Kidney (tissue), 22 donors: ENCODE measurements at places on chromosomes 7 and 10. TPM values are rescaled to one million over a fixed set of nuclear protein-coding genes. Genes with fewer than 3 reads are reported as not detected.

Gene ZMIZ1
- 14.2 TPM for polyA plus RNA-seq

Gene HPSE2
- 1.4 TPM for polyA plus RNA-seq

Gene AKR1D1
- not detected for polyA plus RNA-seq

Gene CYP2E1
- 3.4 TPM for polyA plus RNA-seq

DNA sequence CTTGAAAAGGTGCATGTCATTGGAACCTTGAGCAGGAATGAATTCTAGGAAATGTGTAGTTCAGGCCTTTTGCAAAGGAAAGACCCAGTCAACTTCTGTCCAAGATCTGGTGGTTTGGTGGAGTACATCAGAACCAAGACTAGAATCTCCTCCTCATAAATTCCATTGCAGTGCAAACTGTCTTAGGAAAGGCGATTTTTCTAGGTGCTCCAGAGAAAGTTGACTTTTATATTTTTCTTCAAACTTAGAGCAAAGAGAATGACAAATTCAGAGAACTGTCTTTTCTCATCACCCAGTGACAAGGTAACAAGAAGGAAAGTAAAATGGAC is 50.0 kb downstream of the PRTFDC1 start:
- H3K27me3 ChIP-seq: no peaks in the 10 kb centered on the region
- no peaks in the 10 kb centered on the region for H3K4me1 ChIP-seq
- H3K4me3 ChIP-seq: no peak overlapping the region
- DNase-seq: no peak
- peak overlapping the region; percentile 42 for H3K27ac ChIP-seq

- H3K27ac ChIP-seq: peak overlapping the region; percentile 86
- peaks cover 48% of the 10 kb centered on the region for H3K4me1 ChIP-seq
- no peaks in the 10 kb centered on the region for H3K27me3 ChIP-seq
- no peak for DNase-seq
- H3K36me3 ChIP-seq: peaks cover 3% of the 10 kb centered on the region
These were observed 74.8 kb downstream of the HIPK2 start for GRCh38 chr7:139702811-139703486.

DNA sequence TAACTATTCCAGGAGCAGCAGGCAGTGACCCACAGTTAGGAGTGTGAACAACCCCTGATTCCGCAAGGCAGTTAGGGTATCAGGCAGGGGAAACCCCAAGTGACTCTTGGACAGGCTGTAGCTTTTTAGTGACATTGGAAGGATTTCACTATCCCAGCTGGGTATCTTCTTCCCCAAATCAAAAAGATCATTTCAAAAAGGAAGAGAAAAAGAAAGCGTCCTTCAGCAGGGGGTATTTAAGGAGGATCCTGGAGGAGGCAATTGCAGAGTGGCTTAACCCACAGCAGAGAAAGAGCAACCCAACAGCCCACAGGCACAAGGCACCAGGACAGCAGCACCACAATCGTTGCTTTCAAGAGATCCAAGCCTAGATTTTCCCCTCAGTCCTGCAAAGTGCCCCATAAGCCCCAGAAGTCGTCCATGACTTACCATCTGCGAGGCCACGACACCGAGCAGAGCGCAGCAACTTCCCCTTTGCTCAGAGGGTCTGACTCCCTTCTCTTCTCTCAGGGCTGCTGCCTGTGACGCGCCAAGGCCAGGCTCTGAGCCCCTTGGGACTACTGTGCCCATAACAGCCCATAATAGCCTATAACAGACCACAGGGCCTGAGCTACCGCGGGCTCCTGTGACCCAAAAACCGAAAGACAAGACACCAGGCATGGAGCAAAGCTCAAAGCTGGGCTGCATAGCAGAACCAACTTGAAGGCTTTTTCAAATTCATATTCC is 19.8 kb downstream of the PIK3AP1 start:
- H3K27me3 ChIP-seq: no peaks in the 10 kb centered on the region
- no peak overlapping the region for H3K4me3 ChIP-seq
- no peak overlapping the region for H3K27ac ChIP-seq
- H3K4me1 ChIP-seq: no peaks in the 10 kb centered on the region
- DNase-seq: no peak
- H3K36me3 ChIP-seq: no peaks in the 10 kb centered on the region

GRCh38 chr10:132404169-132404880 is 7.3 kb downstream of the PWWP2B start:
- peaks cover 7% of the 10 kb centered on the region for H3K36me3 ChIP-seq
- no peak for DNase-seq
- no peaks in the 10 kb centered on the region for H3K27me3 ChIP-seq
- no peak overlapping the region for H3K4me3 ChIP-seq
- peaks cover 9% of the 10 kb centered on the region for H3K4me1 ChIP-seq

GRCh38 chr7:27168265-27168947 is 3.1 kb upstream of the HOXA9 start:
- no peak for DNase-seq
- H3K36me3 ChIP-seq: no peaks in the 10 kb centered on the region
- peak overlapping the region; percentile 96 for H3K27ac ChIP-seq
- H3K4me1 ChIP-seq: peaks cover 2% of the 10 kb centered on the region
- H3K27me3 ChIP-seq: no peaks in the 10 kb centered on the region

- H3K27me3 ChIP-seq: no peaks in the 10 kb centered on the region
- no peak for DNase-seq
- H3K4me1 ChIP-seq: no peaks in the 10 kb centered on the region
- H3K27ac ChIP-seq: no peak overlapping the region
- H3K36me3 ChIP-seq: no peaks in the 10 kb centered on the region
These were observed 21.7 kb downstream of the CCM2 start for GRCh38 chr7:45021604-45022296.
